BJ (cell line): ENCODE measurements at places on chromosomes 3 and 15. TPM values are rescaled to one million over a fixed set of nuclear protein-coding genes. Genes with fewer than 3 reads are reported as not detected.

Gene ZPLD1
- polyA plus RNA-seq = 0.05 TPM in 1 of 2 replicates, not detected in the other

Gene SLC15A2
- 0.06 and 0.11 TPM in 2 replicates for polyA plus RNA-seq

Gene LHFPL4
- not detected in 2 replicates for polyA plus RNA-seq

DNA sequence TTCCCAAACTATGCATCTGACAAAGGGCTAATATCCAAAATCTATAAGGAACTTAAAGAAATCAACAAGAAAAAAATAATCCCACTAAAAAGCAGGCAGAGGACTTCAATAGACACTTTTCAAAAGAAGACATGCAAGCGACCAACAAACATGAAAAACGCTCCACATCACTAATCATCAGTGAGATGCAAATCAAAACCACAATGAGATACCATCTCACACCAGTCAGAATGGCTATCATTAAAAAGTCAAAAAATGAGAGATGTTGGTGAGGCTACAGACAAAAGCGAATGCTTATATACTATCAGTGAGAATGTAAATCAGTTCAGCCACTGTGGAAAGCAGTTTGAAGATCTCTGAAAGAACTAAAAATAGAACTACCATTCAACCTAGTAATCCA lies 20.2 kb downstream of the CFAP44 start:
- DNase-seq = no peak

- no peak for DNase-seq
Observed at GRCh38 chr3:84965141-84965540, 6.4 kb downstream of the CADM2 start.

DNA sequence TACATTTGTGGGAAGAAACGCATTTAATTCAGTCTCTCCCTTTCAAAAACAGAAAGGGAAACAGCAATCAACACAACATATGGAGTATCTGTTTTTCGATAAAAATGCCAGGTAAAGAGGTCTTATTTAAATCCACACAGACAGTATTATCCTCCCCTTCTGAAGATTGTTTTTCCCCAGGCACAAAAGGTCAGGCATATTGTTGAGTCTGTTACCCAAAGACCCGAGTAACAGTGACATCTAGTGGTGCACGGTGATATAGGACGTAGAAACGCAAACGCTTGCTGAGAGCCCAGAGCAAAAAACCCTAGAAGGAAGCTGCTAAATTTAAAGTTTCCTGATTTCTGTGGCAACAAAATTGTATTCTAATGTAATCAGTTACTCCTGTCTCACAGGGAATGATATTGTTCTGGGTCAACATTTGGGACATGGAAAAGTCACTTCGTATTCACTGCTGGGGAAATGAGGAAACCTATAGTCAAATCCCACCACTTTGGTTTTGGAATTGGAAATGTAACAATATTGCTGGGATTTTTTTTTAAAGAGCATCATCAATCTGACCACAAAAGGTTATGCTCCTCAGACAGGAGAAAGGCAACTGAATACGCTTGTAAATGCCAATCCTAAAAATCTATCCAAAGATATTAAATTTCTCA lies 312.7 kb upstream of the CCDC54 start:
- DNase-seq = peak; percentile 19

- DNase-seq = no peak
Observed at GRCh38 chr3:190695225-190695624, 167.3 kb downstream of the GMNC start.

GRCh38 chr3:81003817-81004216 lies 757.6 kb downstream of the GBE1 start:
- no peak for DNase-seq

DNA sequence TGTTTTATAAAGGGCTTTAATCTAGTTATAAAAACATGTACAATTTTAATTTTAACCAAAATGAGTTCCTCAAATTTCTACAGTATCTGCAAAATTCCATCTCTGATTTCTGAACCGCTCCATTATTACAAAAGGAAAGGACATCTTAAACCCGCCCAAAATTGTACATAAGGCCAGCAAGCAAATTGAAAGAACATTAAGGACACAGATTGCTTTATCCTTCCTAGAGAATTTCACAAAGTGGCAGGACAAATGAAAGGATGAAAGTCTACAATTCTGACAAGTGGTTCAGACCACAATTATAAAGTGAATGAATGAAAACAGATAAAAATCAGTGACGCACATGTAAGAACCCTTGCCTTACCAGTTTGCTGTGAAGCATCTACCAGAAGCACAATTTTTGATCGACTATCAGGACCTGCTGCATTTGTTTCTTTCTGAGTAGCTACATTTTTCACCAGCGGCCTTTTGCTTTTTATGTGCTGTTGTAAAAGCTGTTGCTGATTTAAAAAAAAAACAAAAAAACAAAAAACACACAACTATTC lies 13.6 kb downstream of the SECISBP2L start:
- no peak for DNase-seq

- DNase-seq = no peak
Observed at GRCh38 chr3:125462722-125463299, 57.2 kb downstream of the SNX4 start.

- no peak for DNase-seq
Observed at GRCh38 chr3:154178172-154178571, 57.0 kb downstream of the ARHGEF26 start.
